Germinal center (tissue), 1 donor: ENCODE measurements at places on chromosomes 16 and 17.

- no peak for DNase-seq
These were observed 3.0 kb downstream of the DCXR start for GRCh38 chr17:82034371-82035011.

DNA sequence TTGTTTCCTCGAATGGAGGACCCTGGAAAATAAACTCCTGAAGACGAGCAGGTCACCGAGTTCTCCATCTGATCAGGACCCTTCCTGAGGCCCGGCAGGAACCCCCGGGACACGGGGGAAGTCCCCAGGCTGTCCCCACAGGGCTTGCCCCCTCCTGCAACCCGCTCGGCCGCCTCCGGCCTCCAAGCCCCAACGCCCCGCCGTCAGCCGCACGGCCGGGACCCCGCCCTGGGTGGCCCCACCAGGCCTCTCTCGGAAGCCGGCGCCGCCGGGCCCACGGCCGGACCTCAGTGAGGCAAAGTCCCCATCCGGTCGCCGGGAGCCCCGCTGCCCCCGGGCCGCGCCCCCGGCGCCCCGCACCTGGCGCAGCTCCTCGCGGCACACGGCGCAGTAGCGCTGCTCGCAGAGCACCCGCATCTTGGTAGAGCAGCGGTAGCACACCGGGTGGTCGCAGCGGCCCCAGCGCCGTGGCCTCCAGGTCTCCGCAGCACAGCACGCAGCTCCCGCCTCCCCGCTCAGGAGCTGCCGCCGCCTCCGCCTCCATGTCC is 383 bp downstream of the ZNF598 start:
- DNase-seq, result peak; percentile 52

GRCh38 chr16:75494184-75494583 is 1.1 kb downstream of the CHST6 start:
- DNase-seq, result no peak

- DNase-seq, result peak; percentile 45
These were observed 113.4 kb downstream of the ENGASE start for GRCh38 chr17:79188048-79188447.

GRCh38 chr17:44207743-44208142 is 8.1 kb upstream of the ATXN7L3 start:
- no peak for DNase-seq

DNA sequence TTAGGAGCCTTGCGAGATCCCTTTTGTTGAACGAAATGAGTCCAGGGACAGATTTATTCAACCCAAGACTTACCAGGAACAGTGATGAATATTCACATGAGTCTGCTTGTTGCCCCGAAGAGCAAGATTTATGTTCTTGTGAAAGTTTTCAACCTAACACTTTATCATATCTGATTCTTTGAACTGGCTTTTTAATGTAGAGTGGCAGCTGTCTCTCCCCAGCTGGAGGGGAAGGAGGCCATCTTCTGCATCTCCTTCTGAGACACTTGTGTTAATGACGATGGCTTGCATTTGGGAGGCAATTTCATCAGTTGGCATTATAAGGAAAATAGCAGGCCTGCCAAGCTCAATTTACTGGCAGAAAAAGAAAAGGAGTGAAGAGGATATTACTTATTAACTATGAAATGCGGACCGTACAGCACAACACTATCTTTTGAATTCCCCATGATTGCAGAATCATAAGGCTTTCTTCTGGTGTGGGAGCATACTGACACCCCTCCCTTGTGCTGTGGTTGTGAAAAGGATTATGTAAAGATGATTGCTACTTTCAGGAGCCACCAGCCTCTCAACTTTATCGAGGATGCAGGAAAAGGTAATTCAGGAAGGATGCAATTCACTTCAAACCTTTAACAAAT is 35.7 kb downstream of the SMARCE1 start:
- no peak for DNase-seq

GRCh38 chr17:42675348-42675964 is 1.3 kb downstream of the PLEKHH3 start:
- no peak for DNase-seq

GRCh38 chr17:15194859-15195277 is 70.3 kb downstream of the PMP22 start:
- no peak for DNase-seq

DNA sequence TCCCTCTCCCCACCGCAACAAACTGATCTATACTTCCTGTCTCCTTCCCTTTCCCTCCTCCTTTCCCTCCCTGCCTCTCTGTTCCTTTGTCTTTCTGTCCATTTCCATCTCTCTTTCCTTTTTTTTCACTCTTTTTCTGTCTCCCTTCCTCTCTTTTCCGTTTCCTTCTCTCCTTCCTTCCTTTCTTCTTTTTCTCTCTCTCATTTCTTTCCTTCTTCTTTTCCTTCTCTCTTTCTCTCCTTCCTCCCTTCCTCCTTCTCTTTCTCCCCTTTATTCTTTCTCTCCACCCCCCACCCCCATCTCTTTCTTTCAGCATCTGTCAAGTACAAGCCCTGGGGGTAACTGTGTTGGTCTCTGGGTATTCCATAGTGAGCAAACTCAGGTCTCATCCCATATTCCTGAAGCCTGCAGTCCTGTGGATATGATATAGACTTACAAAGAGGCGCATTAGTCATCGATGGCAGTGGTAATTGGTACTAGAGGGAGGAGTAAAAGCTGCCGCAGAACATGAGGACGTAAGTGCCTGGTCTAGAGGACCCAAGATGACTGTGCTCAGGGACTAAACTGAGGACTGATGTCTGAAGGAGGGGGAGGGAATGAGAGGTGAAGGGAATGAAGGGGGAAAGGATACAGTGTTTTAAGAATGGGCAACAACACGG is 50.4 kb downstream of the VAT1L start:
- no peak for DNase-seq

DNA sequence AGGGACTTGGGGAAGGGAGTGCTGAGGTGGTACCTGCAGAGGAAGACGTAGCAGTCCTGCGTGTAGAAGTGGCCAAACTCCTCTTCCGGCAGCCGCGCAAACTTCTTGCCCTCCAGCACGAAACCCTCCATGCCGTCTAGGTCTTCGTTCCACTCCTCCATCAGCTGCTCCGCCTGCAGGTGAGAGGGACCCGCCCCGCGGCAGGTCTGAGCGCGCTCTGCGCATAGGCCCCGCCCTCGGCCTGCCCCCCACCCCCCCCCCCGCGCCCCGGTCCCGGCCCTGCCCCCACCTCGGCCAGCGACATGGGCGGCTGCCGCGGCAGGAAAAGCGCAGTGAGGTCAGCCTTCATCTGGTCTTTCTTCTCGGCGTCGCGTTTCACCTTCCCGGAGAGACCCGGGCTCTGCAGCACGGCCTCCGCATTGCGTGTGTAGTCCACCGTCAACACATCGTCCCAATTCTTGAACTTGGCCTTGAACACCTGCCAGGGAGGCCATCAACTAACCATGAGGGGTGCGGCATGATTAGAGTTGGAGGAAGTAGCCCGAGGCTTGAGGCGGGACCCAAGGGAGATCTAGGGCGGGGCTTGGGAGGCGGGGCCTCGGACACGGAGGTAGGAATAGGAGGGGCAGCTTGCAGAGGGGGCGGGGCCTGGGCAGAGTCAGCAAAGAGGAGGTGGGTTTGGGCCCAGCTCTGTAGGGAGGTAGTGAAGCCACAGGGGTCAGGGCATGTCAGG is 11.5 kb downstream of the FLII start:
- DNase-seq, result peak; percentile 82

DNA sequence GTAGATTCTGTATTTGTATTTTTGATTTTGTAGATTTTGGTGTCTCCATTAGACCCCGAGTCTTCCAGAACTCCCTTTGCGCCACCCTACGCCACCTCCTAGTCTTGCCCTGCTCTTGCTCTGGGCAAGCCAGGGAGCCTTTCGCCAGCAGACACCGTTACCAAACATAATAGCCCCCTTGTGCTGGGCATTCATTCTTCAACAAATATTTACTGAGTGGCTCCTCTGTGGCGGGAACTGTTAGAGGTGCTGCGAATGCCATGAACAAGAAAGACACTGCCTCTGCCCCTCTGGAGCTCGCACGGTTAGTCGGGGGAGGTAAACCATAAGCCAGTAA is 841 bp upstream of the GPT2 start:
- no peak for DNase-seq

DNA sequence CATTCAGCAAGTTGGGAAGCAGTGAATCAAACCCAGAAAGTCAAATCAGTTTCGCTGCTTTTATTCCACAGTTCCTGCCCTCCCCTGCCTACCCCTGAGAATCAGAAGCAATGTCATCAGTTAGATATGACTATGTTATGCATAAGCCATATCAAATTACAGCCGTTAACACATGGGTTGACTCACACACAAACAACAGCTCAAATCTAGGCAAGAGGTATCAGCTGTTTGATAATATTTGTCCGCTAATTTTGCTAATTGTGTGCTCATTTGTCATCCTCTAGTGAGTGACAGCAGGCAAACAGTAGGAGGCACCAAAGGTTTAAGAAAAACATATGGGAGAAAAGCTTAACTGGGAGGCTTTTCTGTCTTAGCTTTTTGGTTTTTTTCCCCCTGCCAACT is 327.4 kb upstream of the CCL2 start:
- no peak for DNase-seq
